ENCODE measurements at places on chromosomes 1 and 21.

- DNase-seq: no peak
These were observed 186.8 kb upstream of the MAP1LC3C start for GRCh38 chr1:242185731-242186130.

GRCh38 chr1:53799141-53799540 is 39.0 kb downstream of the NDC1 start:
- DNase-seq: no peak

- no peak for DNase-seq
These were observed 272.5 kb downstream of the TM2D1 start for GRCh38 chr1:61452176-61453035.

GRCh38 chr1:85708829-85709227 is 595 bp upstream of the ZNHIT6 start:
- DNase-seq: peak; percentile 19

- DNase-seq: no peak
These were observed 47.8 kb upstream of the LAMC2 start for GRCh38 chr1:183138301-183138700.

DNA sequence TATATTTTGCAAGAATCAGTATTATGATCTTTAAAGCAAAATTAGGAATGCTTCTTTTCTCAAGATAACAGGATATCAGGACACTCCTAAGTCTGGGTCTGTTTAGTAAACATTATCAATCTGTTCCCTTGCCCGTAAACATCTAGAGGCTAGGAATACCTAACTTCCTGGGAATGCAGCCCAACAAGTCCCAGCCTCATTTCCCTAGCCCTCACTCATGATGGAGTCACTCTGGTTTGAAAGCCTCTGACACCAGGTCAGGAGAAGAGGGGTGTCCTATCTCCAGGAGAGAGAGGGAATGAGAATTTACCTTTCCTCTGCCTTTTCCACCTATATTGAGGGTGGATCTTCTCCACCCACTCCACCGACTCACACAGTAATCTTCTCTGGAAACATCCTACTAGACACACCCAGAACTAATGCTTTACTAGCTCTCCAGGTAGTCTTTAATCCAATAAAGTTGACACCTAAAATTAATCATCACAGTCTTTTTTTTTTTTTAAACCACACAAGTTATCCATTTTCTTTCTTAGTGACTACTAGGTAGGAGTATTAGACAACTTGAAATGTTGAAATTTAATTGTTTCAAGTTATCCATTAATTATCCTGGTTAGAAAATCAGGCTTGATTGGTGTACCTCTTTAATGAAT is 659.3 kb downstream of the USP25 start:
- DNase-seq: no peak

- DNase-seq: no peak
These were observed 158.8 kb downstream of the C1orf21 start for GRCh38 chr1:184545601-184546000.

DNA sequence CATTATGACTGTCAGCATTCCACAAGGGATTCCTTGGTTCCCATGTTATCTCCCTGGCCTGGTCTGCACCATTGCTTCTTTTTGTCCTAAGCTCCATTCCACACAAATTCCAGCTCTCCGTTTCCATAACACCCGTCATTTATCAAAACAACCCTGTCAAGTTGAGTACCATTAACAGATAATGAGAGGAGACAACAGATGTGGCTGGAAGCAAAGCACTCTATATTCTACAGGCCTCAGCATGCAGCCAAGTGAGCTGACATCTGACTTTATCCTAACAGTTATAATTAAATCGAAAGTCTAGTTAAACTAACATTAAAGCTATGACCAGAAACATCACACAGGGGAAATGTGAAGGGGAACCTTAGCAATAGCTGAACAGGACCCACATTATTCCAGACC is 110.4 kb downstream of the RERE start:
- DNase-seq: no peak

DNA sequence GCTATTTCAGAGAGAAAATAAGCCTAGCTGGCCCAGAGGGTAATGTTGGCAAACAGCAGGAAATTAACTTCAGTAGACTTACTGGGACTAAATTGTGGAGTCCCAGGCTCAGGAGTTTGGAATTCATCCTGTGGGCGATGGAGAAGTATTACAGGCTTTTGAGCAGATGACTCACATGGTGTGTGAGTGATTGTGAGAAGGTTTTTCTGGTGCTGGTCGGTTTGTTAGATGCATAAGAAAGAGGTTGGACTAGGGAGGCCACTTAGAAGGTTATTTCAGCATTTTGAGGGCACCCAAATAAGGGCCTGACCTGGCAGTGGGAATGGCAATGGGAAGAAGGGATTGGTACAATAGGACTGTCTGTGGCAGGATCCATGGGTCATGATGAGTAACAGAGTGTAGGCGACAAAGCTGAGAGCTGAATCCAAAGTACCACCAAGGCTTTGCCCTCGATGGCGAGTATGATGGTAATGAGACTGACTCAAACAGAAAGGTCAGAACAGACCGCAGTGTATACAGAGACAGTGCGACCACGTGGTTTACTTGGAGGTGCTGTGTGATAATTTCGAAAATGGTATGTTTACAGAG is 69.2 kb upstream of the KIF26B start:
- no peak for DNase-seq

DNA sequence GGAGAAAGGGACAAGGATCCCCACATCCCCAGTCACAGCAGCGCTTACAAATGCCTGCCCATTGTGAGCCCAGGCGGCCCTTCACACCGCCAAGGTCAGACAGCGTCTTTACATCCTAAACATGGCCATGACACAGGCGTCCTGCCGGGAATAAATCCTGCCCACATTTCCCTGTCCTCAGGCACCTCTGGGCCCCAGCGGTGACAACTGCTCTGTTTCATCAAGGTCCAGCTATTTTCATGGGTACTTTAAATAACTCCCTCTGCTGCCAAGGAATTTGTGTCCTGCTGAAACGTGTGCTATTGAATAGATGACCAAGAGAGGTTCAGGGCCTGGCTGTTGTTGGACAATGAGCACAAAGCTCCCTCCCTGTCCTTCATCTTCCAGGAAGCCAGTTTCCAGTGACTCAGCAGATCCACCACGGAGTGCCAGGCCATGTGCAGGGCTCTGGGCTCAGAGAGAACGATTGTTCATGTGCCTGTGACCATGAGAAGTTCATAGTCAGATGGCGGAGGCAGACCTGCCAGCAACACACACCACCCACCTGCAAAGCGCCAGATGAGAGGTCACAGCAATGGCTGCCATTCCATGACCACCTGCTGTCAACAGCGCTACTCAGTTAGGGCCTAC is 195.8 kb downstream of the MATN1 start:
- no peak for DNase-seq

- no peak for DNase-seq
These were observed 179.3 kb downstream of the OMA1 start for GRCh38 chr1:58367217-58367616.

DNA sequence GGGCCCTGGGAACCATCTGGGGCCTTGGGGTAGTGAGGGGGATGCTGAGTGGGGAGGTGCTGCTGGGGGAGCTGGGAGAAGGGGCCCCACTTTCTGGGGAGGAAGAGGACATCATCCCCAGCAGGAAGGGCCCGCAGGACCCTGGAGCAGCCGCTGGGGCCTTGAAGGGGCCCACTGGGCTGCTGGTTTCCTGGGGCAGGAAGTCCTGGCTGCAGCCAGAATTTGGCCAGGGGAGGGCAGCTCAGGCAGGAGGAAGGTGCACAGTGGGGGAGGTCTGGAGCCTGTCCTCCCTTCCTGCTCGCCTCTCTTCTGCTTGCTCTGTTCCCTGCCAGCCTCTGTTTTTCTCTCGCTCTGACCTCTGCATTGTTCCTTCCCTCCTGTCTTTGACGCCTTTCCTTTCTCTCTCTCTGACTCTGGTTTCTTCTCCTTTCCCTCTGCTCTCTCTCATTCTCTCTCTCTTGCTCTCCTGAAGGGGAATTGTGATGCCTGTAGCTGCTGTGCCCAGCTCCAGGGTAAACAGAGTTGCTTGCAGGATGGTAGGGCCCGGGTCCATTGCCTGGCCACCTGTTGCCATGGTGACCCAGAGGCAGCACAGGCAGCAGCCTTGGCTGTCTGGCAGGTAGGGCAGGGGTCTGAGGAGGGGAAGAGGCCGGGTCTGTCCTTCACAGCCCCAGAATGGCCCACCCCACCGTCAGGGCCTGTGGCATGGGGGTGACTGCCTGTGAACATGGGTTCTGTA is 23.9 kb downstream of the ACOT11 start:
- DNase-seq: no peak

GRCh38 chr1:14140831-14141401 is 440.9 kb downstream of the PRDM2 start:
- no peak for DNase-seq

- DNase-seq: no peak
These were observed 99.2 kb downstream of the SGIP1 start for GRCh38 chr1:66633159-66633558.

DNA sequence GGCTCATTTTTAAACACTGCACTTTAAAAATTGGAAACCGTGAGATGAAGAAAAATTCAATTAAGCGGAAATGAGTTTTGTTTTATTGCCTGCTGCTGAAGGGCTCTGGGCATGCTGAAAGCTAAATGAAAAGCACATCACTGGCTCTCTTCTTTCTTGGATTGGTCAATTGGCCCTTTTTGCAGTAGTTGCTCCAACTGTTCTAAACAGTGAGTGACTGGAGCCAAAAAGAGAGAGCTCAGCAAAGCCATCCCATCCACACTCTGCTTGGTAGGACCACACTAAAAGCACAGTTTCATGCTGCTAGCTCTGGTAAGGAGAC is 48.1 kb downstream of the LHX4 start:
- no peak for DNase-seq

GRCh38 chr1:25543425-25544242 is at the start of gene LDLRAP1:
LDLRAP1 (plus strand) TSS chr1:25543606; CDS start chr1:25543699, 93 bp downstream.
- peak; percentile 73 for DNase-seq

- DNase-seq: no peak
These were observed 7.0 kb upstream of the PLEKHA6 start for GRCh38 chr1:204366759-204367158.

DNA sequence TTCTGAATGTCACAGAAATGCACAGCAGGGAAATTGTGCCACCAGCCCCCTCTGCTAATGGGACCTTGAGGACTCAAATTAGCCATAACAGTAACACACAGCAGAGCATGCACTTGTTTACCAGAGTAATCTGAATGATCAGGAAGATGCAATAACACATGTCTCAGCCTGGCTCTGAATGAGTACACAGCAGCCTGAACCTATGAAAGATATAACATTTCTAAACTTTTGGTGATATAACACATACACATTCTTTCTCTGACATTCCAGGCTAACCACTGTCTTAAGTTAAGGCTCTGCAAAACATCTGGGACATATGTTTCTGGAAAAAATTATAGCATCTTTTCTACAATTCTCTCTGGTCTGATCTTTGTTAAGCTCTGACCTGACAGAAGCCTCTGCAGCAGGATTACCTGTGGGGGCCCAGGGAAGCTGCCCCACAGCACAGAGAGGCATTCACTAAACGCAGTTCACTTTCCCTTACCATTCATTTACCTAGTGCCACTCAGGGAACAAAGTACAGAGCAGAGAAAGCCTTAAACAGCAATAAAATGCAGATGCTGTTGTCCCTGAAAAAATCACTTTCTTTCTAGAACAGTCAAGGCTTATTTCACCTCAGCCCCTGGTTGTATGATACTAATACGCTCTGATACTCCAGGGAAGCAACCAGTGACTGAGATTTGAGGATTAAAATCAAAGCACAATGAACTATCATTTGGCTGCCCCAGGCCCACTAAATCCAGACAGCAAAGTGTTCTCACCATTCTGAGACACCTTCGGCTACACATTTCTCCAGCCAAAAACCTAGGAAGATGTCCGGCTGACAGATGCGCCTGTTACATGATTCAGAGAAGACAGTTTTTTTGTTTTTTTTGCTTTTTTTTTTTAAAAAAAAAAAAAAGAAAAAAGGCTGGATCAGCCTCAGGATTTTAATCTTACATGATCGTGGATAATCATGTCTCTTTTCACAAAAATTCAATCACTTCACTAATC is 54.0 kb upstream of the CNN3 start:
- no peak for DNase-seq

- no peak for DNase-seq
These were observed 31.8 kb upstream of the FBXO28 start for GRCh38 chr1:224082146-224082545.

DNA sequence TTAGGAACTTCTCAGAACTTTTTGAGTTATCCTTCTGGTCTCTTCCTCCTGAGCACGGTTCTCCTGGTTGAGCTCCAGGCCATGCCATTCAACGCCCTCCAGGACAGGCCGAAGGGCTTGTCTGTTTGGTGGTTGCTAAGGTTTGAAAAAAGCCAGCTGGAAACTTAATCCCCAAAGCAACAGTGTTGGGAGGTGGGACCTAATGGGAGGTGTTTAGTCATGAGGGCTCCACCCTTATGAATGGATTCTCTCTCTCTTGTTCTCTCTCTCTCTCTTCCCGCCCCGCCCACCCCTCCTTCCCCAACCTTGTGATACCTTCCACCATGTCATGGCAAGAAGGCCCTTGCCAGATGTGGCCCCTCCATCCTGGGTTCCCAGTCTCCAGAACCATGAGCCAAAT is 829 bp downstream of the KCNE1 start:
- no peak for DNase-seq

DNA sequence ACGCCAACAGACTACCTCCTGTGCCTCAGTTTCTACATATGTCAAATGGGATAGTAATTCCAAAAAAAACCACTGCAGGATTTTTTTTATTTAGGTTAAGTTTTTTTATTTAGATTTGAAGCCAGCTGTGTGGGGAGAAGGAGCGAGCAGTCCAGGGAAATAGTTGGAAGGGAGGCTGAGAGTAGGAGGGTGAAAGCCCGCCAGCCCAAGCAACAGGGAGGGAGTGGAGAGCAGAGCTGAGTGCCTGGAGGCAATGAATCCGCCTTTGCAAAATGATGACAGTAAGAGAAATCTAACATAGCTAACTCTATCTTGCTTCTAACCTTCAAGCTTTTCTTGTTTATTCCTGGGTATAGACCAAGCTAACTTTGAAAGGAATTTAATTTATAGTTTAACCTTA is 15.6 kb upstream of the C1orf198 start:
- DNase-seq: no peak

- DNase-seq: no peak
These were observed 48.9 kb upstream of the ZNF281 start for GRCh38 chr1:200458780-200459179.

- no peak for DNase-seq
These were observed 48.0 kb downstream of the IL6R start for GRCh38 chr1:154453161-154453560.

- no peak for DNase-seq
These were observed 157.7 kb downstream of the HHIPL2 start for GRCh38 chr1:222390181-222390580.

GRCh38 chr1:60245324-60245723 is 171.8 kb upstream of the C1orf87 start:
- DNase-seq: no peak

DNA sequence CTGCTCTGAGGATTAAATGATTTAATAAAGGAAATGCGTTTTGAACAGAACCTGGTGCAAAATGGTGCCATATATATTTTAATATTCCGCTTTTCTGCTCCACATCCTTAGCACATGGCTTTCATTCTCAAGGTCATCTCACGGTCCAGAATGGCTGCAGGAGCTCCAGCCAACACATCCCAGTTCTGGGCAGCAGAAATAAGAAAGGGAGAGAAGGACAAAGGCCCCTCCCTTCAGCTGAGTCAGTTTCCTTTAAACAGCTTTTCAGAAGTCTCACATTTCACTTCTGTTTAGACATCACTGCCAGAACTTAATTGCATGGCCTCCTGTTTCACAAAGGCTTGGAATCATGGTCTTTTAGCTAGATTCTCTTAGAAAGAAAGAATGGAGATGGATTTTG is 75.2 kb upstream of the LRRN2 start:
- DNase-seq: no peak
